Substantia nigra (tissue), 51 donors: ENCODE measurements at places on chromosomes 3 and 15.

GRCh38 chr3:123244128-123244527 lies 42.4 kb downstream of the SEC22A start:
- DNase-seq: no peak

DNA sequence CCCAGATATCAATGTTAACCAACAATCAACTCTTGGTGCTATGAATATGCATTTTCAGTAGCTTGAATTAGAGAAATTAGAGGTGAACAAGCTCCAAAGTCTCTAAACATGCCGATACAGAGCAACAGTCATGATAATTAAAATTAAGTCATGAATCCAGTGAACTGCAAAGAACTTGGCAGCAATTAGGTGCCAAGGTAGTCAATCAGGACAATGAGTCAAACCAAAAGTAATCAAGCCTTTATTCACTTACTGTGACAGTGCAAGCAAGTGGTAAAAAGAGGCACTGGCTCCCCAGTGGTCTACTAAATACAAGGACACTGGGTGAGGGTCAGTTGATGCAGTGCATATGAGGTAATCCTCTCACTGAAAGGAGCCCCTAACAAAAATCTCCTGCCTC lies 1.8 kb downstream of the ZNF770 start:
- no peak for DNase-seq

GRCh38 chr3:134346744-134347143 lies 27.5 kb downstream of the AMOTL2 start:
- DNase-seq: no peak

GRCh38 chr3:106049821-106050220 lies 181.0 kb upstream of the CBLB start:
- DNase-seq: no peak

DNA sequence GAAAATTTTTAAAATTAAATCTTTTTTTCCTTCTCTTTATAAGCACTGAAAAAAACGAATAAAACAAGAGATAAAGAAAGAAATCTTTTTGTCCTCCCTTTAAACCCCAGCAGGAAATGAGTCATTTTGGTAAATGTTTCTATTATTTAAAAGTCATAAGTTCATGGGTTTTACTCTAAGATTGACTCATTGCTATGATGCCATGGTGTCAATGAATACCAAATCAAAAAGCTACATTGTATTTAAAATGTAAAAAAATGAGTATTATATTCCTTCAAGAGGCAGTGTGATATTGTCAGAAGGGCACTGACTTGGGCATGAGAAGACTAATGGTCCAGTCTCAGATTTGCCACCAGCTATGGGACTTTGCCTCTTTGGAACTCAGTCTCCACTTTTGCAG lies 303.4 kb upstream of the DNAJC19 start:
- DNase-seq: no peak

DNA sequence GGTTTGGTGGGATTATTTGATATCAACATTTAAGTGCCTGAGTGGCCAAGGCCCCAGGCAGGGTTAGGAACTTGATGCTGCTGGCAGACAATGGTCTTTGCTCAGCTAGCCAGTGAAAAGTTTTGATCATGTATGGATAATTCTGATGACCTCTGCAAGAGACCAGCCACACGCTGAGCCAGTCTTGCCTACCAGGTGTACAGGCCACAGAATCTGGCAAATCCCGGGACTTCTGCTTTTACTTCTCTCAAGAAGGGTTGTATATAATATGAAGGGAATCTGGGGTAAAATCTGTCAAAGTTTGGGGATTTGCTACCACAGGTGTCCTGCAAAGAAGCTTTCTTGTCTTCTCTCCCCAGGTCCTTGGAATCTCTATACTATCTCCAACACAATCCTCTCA lies 331.4 kb upstream of the GOLIM4 start:
- DNase-seq: no peak

GRCh38 chr15:95439922-95440376 lies 890.6 kb upstream of the NR2F2 start:
- no peak for DNase-seq

DNA sequence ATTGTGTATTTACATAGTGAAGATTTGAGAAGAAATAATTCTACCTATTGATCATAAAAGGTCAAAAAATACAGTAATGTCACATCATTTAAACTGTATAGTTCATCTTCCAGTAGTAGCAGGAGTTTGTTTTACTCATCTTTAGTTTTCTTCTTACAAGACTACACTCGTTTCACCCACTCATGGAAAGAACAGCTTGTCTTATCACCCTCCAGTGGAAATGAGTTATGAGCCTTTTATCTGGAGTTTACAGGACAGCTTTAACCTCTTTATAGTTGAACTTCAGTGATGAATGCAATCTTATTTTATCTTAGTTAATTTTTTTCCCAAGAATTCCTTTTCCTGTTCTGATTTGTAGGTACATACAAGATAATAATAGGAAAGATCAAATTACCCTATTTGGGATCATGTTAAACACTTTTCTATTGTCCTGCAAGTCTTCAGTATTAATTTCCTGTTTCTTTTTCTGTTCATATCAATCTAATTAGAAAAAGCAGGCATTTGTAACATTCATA lies 36.8 kb downstream of the RBMS3 start:
- no peak for DNase-seq

GRCh38 chr3:103494011-103494410 lies 1059.2 kb downstream of the ZPLD1 start:
- DNase-seq: no peak

DNA sequence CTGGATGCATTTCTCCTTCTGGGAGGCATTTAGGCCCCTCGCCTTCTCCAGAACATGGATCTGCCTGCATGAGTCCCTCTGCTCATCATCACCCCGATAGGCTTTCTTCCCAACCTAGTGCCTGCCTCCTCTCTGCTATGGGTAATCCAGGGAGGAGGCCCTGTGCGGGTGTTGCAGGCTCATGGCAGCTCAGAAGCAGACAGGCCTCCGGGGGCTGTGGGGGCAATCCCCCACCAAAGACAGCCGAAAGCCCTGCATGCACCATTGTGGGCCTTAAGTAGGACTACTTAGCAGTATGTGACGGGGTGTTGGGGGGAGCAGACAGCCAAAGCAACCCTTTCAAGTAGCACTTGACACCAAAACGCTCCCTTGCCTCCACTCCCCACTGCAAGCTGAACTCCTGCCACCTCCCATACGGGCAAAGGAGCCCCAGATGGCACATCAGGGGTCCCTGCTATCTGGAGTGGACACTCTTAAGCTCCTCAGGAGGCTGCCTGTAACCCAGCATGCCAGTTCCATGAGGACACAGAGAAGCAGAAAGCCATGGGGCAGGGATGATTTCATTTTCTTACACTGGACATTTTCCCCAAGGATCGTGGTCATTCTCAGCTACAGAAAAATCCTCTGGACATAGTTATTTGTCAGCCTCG lies 98.8 kb upstream of the HACD2 start:
- DNase-seq: no peak

GRCh38 chr15:38680775-38681174 lies 116.2 kb upstream of the RASGRP1 start:
- DNase-seq: no peak

DNA sequence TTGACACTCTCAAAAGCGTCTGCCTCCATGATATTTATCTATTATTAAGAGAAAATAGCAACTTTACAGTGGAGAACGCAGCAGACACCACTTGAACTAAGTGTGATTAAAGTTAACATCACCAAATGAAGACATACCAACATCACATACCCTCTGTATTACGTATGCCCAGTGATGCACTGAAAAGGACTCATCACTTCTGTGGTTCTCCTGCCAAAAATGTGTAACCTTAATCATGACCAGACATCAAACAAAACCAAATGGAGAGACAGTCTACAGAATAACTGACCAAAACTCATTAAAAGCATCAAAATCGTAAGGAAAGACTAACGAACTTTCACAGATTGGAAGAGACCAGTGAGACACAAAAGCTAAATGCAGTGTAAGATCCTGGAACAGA lies 103.2 kb downstream of the PPP2R3A start:
- no peak for DNase-seq

DNA sequence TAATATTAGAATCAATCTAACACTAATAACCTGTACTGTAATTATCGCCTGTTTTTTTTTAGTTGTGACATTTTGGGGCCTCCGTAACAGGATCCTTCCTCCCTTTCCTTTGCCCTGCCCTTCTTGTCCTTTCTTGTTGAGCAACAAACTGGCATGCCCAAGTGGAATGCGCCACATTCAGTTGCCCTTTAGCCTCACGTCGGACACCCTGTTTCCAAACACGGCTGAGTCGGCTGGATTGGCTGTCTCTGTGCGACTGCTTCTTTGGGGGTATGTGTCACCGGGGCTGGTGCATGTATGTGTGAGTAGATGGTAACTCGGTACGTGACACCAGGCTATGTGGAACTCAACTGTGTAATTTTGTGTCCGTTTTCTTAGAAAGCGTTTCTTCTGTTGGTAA lies 24.1 kb downstream of the TRAK1 start:
- DNase-seq: no peak

DNA sequence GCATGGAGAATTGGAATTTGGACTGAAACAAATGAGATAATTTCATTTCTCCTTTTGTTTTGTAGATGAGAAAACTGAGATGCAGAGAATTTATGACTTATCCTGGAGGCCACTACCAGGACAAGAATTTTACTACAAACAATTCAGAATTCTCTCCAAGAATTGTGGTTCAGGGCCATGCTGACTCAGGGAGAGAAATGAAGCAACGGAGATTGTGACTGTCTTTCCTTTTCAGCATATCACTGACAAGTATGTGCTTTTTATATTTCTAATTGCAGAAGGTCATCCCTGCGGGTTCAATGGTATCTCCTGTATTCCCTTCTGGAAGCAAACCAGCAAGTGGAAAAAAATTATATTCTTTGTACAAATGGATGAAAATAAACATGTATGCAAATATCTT lies 170.8 kb upstream of the MITF start:
- DNase-seq: no peak

DNA sequence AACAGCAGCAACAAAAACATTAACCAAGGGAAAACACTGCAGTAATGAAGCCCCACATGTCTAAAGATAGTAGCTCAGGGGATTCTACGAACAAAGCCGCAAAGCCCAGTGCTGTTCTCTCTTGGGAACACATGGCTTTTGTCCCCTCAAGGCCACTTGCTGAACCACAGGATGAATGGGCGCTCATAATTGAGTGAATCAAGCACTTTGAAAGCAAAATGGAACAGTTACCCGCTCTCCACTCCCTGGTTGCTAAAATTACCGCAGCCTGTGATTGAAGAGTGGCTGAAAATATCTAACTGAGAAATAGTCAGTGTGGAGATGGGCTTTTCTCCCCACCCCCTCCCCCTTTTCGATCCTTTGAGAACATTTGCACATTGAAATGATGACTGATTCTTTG lies 39.6 kb downstream of the RASGRF1 start:
- peak; percentile 23 for DNase-seq

- no peak for DNase-seq
Measured at GRCh38 chr3:115947325-115947724, 324.0 kb downstream of the GAP43 start.

GRCh38 chr3:107545680-107546120 lies 22.9 kb downstream of the BBX start:
- no peak for DNase-seq

- DNase-seq: no peak
Measured at GRCh38 chr3:109387201-109387600, 49.9 kb upstream of the DPPA4 start.

- no peak for DNase-seq
Measured at GRCh38 chr15:70643106-70643782, 120.1 kb downstream of the UACA start.

- no peak for DNase-seq
Measured at GRCh38 chr3:47016934-47017435, 37.5 kb downstream of the NBEAL2 start.

DNA sequence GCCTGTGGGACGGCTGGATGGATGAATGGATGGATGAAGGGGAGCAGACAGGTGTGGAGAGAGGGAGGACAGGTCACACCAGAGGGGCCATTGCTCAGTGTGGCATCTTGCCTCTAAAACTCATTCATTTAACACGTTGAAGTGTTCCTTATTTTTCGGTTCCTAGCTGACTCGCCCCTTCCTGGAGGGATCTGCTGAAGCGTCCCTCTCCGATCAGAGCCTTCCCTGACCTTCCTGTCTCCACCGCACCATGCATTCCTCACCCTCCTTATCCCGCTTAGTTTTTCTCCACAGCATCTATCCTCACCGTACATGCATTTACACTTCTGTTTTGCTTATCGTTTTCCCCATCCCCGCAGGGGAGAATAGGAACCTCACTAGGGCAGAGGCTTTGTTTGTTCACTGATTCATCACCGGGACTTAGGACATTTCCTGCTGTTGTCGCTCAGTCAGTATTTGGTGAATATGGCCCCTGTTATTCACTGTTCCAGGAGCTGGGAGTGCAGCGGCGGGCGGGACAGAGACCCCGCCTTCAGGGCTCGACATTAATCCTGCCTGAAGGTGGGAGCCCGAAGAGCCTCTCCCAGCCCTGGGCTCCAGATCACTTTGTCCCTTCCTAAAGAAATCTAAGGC lies 32.0 kb downstream of the FOXL2 start:
- no peak for DNase-seq

GRCh38 chr3:108862865-108863798 lies 40.5 kb downstream of the TRAT1 start:
- DNase-seq: no peak

DNA sequence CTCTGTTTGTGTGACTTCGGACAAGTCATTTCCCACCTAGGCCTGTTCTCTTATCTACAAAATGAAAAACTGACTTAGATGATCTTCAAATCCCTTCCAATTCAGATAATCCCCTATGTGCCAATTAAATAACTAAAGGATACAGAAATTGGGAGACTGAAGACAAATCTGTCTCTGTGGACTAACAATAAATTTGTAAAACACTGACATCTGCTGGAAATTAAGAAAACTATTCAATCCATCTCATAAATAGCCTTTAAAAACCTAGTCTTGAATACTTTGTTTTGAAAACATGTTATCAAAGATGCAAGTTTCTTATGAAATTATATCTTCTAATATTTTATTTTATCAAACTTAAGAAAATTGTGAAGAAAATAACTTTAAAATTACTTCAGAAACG lies 38.3 kb downstream of the MTHFS start:
- no peak for DNase-seq

DNA sequence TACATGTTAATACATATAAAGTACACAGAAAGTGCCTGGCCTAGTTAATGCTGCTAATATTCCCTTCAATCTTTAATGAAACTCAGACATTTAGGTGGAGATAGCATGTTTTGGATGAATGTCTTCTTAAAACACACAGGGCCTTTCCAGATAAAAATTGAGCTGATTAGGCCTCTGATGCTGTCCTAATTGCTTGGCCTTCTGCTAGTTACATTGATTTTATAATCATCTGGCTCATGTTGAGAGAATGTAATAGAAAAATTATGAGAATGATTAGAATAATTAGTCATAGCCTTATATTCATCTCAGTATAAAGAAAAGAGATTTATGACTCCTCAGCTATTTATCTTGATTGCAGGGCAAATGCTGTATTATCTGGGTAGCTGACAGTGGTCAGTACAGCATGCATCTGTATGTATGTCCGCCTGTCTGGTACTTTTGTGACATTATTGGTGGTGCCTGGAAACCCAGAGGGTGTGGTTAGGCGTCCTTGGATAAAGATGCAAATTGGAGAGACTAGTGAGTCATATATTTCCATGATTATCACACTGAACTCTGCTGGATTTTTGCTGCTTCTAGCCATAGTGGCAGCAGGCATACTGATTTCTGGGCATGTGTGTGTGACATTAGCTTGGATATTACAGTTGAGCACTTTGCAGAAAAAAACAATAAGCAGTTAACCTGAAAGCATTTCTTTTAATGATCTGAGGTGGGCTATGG lies 120.8 kb downstream of the FEZF2 start:
- no peak for DNase-seq
